ENCODE measurements at places on chromosomes 2 and 18. TPM values are rescaled to one million over a fixed set of nuclear protein-coding genes. Genes with fewer than 3 reads are reported as not detected.

GRCh38 chr2:197211881-197212342 lies 98.7 kb downstream of the ANKRD44 start:
- no peak overlapping the region for H3K27ac ChIP-seq
- no peak overlapping the region for H3K4me3 ChIP-seq
- H3K27me3 ChIP-seq, result no peaks in the 10 kb centered on the region
- H3K4me1 ChIP-seq, result peaks cover 13% of the 10 kb centered on the region
- no peak for DNase-seq

DNA sequence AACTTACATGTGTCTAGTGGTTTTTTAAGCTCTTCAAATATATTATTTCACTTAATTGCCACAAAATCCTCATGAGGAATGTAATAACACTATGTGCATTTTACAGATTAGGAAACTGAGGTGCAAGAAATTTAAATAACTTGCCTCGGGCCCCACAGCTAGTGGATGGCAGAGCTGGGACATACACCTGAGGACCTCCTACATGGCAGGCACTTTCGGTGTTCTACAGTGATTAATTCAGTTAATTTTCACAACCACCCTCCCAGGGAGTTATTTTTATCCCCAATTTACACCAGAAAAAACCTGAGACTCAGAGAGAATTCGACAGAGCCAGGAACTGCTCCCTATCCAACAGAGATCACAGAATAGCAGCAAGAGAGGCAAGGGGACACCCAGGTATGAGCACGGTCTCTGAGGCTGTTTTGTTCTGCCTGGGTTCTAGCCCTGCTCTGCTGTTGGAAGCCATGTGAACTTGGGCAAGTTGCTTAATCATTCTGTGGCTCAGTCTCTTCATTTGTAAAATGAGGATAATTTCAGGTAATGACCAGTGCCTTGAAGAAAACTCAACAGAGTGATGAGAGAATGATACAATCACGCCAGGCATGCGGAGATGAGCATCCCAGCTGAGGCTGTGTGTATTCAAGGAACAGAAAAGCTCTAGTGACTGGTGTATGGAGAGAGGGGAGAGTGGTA lies 82.3 kb downstream of the MYCN start:
- H3K4me3 ChIP-seq, result no peak overlapping the region
- no peak for DNase-seq
- H3K4me1 ChIP-seq, result no peaks in the 10 kb centered on the region
- H3K36me3 ChIP-seq, result no peaks in the 10 kb centered on the region
- H3K27ac ChIP-seq, result no peak overlapping the region
- no peaks in the 10 kb centered on the region for H3K27me3 ChIP-seq

DNA sequence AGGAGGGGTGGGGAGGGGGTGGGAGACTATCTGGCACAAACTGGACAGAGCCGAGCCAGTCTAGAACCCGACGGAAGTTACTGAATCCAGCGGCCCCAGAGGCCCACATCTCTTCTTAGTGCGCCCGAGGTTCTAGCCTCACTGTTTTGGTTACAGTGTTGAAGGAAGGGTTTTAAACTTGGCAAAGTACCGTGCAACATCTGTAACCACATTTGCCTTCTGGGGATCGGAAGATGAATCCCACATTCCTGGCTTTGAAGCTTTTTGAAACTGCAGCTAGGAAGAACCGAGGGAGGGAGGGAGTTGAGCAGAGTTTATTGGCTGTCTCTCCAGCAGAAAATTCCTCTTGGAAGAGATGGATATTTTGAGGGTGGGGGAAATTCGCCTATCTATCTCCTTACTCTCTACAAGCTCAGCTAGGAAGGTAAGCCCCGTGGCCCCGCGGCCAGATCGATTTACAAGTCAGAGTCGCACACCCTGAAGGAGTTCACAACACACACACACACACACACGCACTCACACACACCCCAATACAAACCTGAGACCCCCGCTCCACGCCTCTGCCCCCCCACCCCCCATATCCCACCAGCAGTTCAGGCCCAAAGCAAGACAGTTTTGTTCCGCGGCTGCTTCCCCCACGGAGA lies 1.0 kb downstream of the ACVR1 start:
- no peaks in the 10 kb centered on the region for H3K27me3 ChIP-seq
- peaks cover 12% of the 10 kb centered on the region for H3K4me1 ChIP-seq
- peak overlapping the region; percentile 79 for H3K4me3 ChIP-seq
- peak; percentile 86 for DNase-seq
- no peaks in the 10 kb centered on the region for H3K36me3 ChIP-seq

DNA sequence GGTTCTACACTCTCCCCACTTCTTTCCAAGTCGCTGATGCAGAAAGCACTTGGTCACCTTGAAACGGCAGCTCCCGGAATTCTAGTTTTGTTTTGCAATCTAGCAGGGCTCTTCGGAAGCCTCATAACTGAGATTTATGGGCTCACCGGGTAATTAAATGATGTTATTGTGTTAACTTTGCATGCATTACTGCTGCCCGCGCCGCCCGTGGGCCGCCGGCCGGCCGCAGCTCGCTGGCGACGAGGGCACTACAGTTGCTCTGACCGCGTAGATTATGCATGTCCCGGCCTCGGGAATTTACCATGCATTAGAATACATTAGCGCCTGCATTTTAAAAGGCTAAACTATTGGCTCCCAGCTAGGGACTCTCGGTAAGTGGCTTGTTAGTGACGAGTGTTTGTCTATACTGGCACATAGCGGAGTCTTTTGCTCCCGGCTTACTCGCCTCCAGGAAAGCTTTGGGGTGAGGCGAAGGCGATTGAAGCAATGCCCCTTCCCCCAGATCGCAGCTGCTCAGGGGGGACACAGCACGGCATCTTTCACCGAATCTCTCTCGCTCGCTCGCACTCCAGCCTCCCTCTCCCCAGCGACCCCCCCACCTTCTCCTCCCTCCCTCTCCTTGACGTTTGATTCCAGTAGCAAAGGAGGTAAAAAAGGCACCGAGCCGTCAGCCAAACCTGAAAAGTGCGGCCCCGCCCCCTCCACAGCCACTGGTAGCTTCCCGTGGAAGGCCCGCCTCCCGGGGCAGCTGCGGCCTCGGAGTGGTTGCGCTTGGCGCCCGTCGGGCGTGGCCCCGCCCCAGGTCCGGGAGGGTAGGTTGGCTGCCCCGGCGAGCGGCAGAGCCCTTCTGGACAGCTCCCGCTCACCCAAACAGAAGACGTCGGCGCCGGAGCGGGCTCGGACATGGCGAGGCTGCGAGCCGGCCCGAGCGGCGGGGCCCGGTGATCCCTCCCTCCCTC lies at the start of gene ONECUT2:
TSS of gene ONECUT2 (plus strand) at position 839 of the 959 bp plus-strand sequence. CDS start 343 bp downstream, outside the sequence.
- peak; percentile 100 for DNase-seq
- no peak within 1 kb of the TSS for H3K27ac ChIP-seq
- H3K4me3 ChIP-seq, result peak within 1 kb of the TSS; percentile 68
- H3K4me1 ChIP-seq, result peaks cover 5% of the 10 kb centered on the region

GRCh38 chr2:237147317-237147716 lies 61.6 kb downstream of the COPS8 start:
- no peaks in the 10 kb centered on the region for H3K27me3 ChIP-seq
- peaks cover 35% of the 10 kb centered on the region for H3K4me1 ChIP-seq
- H3K4me3 ChIP-seq, result no peak overlapping the region
- DNase-seq, result no peak
- no peak overlapping the region for H3K27ac ChIP-seq

CCDC178 gene
- total RNA-seq, result not detected

GRCh38 chr18:79613186-79613931 lies 66.2 kb upstream of the CTDP1 start:
- DNase-seq, result no peak
- no peak overlapping the region for H3K27ac ChIP-seq
- H3K4me1 ChIP-seq, result peaks cover 9% of the 10 kb centered on the region
- peaks cover 5% of the 10 kb centered on the region for H3K27me3 ChIP-seq
- H3K36me3 ChIP-seq, result no peaks in the 10 kb centered on the region

- H3K4me1 ChIP-seq, result no peaks in the 10 kb centered on the region
- no peak overlapping the region for H3K4me3 ChIP-seq
- DNase-seq, result no peak
- H3K36me3 ChIP-seq, result no peaks in the 10 kb centered on the region
- no peaks in the 10 kb centered on the region for H3K27me3 ChIP-seq
- H3K27ac ChIP-seq, result no peak overlapping the region
These were observed 22.4 kb downstream of the MC4R start for GRCh38 chr18:60350150-60350549.

DNA sequence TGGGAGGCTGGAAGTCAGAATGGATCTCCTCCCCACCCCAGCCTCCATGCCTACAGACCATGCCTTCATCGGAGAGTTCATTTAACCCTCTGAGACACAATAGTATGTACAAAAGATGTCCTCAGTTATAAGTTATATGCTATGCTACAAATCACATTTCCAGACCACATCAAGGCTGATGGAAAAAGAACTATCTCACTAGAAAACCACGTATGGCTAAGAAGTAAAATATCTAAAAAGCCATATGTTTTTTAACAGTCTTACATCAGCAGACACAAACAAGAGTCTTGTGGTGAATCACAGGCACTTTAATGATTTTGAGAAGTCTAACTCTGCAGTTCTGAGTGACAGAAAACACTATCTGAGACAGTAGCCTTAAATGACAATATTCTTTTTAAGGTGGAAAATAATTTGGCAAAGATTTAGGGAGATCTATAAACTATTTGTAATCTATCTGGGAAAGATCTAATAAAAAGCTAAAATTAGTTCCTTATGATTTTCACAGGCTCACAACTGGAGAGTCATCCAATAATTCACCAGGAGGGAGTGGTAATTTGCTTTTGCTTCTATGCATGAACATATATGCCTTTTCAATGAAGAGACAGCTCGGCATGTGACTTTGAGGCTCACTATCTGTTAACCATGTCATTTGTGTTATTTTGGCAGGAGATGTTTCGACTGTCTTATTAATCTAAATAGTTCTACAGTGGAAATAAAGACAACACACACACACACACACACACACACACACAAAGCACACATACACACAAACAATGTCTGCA lies 197.5 kb downstream of the IRS1 start:
- no peaks in the 10 kb centered on the region for H3K27me3 ChIP-seq
- peaks cover 15% of the 10 kb centered on the region for H3K4me1 ChIP-seq
- no peak overlapping the region for H3K4me3 ChIP-seq
- no peaks in the 10 kb centered on the region for H3K36me3 ChIP-seq

GRCh38 chr2:216950547-216950946 lies 90.7 kb upstream of the TNP1 start:
- no peak overlapping the region for H3K27ac ChIP-seq
- H3K4me1 ChIP-seq, result no peaks in the 10 kb centered on the region
- no peak for DNase-seq
- no peaks in the 10 kb centered on the region for H3K36me3 ChIP-seq

CELF4 gene
- total RNA-seq, result not detected

DNA sequence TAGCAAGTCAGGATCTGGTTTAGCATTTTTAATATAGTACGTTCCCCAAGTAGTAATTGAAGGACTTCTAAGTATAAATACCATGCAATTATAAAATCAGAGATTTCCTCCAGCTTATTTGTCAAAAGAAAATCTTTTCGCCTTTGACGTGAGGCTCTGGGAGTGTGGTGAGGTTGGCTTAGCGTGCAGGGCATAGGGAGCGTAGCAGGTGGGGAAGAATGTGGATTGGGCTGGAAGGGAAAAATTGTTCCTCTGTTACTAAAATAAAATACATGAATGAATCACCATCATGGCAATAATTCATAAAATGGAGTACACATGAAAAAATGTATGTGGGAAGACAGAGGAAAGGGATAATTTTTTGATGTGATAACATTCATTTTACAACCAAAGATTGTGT lies 5.4 kb upstream of the IL1RL2 start:
- peaks cover 18% of the 10 kb centered on the region for H3K36me3 ChIP-seq
- no peaks in the 10 kb centered on the region for H3K27me3 ChIP-seq

DNA sequence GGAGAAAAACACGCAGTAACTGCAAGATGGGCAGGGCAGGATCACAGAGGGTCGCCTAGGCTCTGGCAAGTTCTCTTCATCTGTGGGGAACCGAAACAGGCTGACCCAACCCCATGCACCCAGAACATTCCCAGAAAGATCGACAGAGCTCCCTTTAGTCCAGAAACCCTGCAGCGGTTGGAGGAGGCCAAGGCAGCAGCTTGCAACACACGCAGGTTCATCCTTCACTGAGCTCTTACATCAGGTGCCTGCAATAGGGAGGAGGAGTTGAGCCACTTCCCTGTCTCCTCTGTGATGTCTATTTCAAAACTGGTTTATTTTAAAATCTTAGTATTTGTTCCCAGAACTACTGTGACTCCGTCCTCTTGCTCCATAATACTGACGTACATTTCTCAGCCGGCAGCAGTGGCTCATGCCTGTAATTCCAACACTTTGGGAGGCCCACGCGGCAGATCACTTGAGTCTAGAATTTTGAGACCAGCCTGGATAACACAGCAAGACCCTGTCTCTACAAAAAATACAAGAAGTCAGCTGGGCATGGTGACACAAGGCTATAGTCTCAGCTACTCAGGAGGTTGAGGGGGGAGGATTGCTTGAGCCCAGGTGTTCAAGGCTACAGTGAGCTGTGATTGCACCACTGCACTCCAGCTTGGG lies 11.5 kb upstream of the SLC11A1 start:
- DNase-seq, result peak; percentile 77
- no peak overlapping the region for H3K4me3 ChIP-seq
- peak overlapping the region; percentile 48 for H3K27ac ChIP-seq
- H3K4me1 ChIP-seq, result peaks cover 6% of the 10 kb centered on the region
- H3K36me3 ChIP-seq, result no peaks in the 10 kb centered on the region

DNA sequence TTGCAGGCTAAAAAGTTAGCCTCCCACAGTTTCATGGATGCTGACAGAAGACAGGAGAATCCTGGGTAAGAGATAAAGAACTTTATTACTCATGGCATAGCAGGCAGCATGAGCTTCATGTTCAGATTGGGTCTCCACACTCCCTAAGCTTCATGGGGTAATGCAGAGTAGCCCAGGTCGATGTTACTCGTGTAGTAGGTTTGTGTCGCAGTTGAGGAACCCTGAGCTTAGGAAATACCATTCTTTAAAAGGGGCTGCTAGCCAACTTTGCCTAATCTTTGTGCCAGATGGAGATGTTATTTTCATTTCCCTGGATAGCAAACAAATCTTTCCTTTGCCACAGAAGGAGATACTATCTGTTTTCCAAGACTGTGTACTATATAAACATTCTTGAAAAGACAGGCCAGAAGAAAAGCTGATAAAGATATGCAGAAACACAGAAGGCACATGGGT lies 117.6 kb downstream of the LTBP1 start:
- H3K4me1 ChIP-seq, result peaks cover 34% of the 10 kb centered on the region
- no peaks in the 10 kb centered on the region for H3K27me3 ChIP-seq
- no peak for DNase-seq
- H3K4me3 ChIP-seq, result no peak overlapping the region
- H3K27ac ChIP-seq, result no peak overlapping the region
- no peaks in the 10 kb centered on the region for H3K36me3 ChIP-seq

DNA sequence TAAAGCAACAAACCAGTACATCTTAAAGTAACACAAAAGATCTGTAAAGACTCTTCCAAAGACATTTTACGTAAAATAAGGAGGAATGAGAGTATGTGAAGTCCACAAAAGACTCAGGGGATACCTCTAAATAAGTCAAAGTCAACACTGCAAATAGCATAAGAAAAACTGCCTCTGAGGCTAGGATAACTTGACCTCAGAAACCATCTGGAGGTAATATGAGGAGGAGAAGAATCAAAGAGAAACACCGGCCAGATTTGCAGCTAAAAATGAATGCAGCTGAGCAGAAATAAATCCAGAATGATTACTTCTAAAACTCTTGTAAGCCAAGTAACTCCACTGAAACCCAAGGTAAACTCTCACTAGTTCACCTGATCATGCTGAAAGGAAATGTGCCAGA lies 52.2 kb upstream of the ERMN start:
- H3K4me3 ChIP-seq, result no peak overlapping the region
- H3K36me3 ChIP-seq, result no peaks in the 10 kb centered on the region
- no peak overlapping the region for H3K27ac ChIP-seq
- no peaks in the 10 kb centered on the region for H3K27me3 ChIP-seq
- H3K4me1 ChIP-seq, result no peaks in the 10 kb centered on the region

GRCh38 chr2:219160186-219161017 lies at the start of gene NHEJ1:
Gene NHEJ1 (minus strand): TSS chr2:219160815. CDS start chr2:219158362, 2,453 bp downstream.
- H3K4me1 ChIP-seq, result peaks cover 24% of the 10 kb centered on the region
- H3K27ac ChIP-seq, result peak within 1 kb of the TSS; percentile 69
- H3K36me3 ChIP-seq, result no peaks in the 10 kb centered on the region
- peak within 1 kb of the TSS; percentile 87 for H3K4me3 ChIP-seq

SP9 gene
- not detected for total RNA-seq

SLC4A5 gene
- 2.7 TPM for total RNA-seq
